ENCODE measurements at places on chromosomes 3 and 15.

- no peak for DNase-seq
These were observed 701.5 kb upstream of the GBE1 start for GRCh38 chr3:82462977-82463376.

DNA sequence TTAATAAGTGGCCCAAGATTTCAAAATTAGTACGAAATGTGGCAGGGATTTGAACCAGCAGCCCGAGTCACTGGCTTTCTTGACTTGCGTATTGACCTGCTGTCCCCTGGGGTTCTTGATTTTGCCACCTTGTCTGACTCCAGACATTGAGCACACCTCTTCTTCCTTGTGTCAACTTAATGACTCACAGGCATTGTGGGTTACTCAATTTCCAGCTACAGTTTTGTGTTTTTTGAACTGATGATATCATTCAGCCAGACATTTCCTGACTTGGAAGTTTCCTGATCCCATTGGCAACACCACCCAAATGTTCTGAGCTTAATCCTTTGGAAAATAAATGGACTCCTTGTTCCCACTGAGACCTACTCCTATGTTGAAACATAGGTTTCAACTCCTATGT is 64.2 kb downstream of the MOBP start:
- DNase-seq = no peak

- DNase-seq = no peak
These were observed 65.9 kb upstream of the RPL32 start for GRCh38 chr3:12907296-12907695.

GRCh38 chr3:13161021-13161759 is 88.0 kb upstream of the IQSEC1 start:
- DNase-seq = no peak

GRCh38 chr3:98573181-98573728 is 20.2 kb downstream of the CPOX start:
- no peak for DNase-seq

- no peak for DNase-seq
These were observed 435.6 kb upstream of the ATP10A start for GRCh38 chr15:26298659-26299170.
